ENCODE measurements at places on chromosomes 2 and 18.

GRCh38 chr2:67898595-67898994, 164.2 kb downstream of the C1D start:
- no peak for DNase-seq

GRCh38 chr18:50080932-50081560, 113.9 kb downstream of the MYO5B start:
- no peak for DNase-seq

DNA sequence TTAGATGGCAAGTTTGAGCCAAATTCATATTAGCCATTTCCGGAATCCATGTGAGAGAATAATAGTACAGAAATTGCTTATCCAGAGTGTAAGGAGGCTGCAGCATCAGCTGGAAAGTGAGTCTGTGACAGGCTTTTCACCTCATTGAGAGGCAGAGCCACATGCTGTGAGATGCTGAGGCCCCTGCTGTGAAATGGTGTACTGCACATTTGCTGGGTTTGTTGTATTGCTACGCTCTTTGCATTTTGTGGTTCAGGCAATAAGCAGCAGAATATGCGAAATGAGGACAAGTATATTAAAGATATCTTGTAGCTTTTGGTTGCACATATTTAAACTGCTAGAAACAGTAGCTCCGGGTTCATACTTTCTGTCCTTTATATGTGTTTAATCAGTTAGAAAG, 37.0 kb downstream of the NABP1 start:
- no peak for DNase-seq

DNA sequence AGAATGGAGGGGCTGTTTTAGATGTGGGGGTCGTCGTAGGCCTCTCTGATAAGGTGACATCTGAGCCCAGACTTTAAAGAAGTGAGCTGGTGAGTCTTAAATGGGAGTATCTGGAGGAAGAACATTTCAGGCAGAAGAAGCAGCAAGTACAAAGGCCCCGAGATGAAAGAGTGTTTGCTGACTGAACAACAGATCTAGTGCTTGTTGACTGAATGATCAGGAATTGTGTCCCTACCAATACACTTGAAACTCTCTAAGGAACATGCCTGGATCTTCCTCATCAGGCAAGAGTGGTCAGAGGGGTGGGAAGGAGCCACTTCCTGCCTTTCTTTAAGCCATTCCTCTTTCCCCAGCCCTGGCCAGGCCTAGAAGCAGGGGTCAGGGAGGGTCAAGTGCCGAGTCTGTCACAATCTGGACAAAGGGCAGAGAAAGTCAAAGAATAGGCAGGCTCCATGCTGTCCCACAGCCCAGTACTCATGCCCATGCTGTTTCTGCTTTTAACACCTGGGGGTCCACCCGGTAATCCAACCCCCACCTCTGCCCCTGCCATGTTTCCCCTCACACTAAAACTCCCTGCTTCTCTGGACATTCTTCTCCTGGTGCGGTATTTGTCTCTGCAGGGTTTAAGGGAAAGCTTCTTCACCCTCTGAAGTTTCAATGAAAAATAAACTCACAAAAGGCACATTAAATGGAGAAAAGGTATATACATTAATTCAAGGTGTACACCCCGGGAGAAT, 3.0 kb upstream of the TMEM37 start:
- DNase-seq: no peak

DNA sequence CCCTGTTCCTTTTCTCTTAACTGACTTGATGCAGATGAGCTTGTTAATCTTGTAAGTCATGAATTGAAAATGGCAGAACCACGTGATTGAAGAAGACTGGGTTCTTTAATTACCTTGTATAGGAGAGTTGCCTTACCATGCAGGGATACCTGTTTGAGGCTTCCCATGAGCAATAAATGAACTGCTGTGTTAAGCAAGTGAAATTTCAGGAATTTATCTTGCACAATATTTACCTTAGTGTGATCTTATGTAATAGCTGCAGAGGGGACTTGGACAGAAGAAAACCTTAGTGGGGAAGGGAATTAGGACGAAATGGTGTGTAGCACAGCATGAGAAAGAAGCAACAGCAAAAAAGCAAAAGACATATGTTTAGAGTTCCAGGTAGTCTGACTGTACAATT, 384.0 kb upstream of the TMEFF2 start:
- no peak for DNase-seq

All from nucleus accumbens (tissue), 56 donors.